NCI-H526 treated with DMSO at 0.1 percent for 48 hours (cell line): ENCODE measurements at places on chromosomes 2 and 18.

DNA sequence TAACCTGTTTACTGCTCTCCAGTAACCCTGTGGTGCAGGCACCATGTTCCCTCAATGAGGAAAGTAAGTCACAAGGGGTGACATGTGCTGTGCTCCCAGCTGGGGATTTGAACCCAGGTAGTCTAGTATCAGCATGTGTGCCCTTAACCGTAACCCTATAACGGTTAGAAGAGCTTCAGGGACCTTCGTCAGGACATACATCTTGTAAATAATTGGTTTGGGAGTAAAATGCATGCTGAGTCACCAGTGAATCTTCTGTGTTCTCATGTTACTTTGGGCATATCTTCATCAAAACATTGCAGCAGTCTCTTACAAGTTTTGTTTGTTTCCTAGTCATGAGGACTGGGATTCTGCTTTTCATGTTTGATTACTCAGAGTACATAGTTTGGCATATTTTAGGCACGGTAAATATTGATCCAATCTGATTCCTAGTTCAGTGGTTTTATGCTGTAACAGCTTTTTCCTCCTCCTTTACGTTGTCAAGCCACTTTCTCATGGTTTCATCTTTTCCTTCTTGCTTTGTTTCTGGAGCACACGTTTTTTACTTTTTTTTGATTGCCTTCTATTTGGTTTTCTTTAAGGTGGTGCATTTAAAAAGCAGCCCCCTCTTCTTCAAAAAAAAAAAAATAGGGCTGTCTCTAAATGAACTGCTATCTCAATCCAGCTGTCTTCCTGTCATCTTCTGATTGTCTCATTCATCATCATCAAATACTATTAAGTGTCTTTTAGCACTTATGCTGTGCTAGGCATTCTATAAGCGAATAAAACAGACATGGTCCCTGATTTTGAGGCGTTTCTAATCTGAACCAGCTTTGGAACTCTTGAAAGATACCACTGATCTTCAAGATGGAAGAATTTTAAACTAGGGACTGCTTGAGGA is 50.4 kb downstream of the CLIP4 start:
- DNase-seq, result no peak

- DNase-seq, result no peak
Measured at GRCh38 chr18:9413576-9413975, 61.7 kb upstream of the RALBP1 start.

DNA sequence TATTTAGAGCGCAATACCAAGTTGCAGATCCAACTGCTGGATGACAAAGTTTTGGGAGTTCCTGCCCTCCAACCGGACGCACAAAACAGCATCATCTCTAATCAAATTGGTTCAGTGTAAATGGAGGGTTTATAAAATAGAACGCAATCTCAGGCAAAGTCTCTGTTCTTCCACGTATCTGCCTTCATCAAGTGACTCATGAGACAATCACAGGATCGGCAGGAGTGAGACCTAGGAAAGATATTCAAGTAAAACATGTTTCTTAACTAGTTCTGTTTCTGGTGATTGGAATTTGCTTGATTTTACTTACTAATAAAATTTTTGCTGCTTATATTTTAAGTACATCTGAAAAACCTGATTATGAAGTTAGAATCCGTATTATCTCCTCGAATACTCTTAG is 7.6 kb downstream of the FZD5 start:
- no peak for DNase-seq

- DNase-seq, result no peak
Measured at GRCh38 chr18:25100418-25100817, 251.5 kb downstream of the ZNF521 start.

DNA sequence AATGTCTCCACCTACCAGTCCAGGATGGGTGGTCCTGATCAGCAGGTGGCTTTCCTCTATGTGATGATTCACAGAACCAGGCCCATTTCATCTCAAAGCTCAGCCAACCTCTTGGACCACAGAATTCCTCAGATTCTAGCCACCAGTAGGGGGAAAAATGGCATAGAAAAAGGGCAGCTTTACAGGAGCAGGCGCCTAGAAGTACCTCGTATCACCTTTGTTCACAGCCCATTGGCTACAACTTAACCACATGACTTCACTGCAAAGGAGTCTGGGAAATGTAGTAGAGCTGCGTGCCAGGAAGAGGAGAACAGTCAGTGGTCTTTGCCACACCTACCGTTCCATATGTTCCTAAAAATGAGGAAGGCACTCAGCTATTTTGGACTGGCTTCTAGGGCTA is 62.8 kb upstream of the DTNA start:
- DNase-seq, result no peak

GRCh38 chr2:35033748-35034147 is 1321.8 kb upstream of the CRIM1 start:
- DNase-seq, result no peak

GRCh38 chr2:74871414-74871813 is 37.5 kb downstream of the HK2 start:
- DNase-seq, result no peak

DNA sequence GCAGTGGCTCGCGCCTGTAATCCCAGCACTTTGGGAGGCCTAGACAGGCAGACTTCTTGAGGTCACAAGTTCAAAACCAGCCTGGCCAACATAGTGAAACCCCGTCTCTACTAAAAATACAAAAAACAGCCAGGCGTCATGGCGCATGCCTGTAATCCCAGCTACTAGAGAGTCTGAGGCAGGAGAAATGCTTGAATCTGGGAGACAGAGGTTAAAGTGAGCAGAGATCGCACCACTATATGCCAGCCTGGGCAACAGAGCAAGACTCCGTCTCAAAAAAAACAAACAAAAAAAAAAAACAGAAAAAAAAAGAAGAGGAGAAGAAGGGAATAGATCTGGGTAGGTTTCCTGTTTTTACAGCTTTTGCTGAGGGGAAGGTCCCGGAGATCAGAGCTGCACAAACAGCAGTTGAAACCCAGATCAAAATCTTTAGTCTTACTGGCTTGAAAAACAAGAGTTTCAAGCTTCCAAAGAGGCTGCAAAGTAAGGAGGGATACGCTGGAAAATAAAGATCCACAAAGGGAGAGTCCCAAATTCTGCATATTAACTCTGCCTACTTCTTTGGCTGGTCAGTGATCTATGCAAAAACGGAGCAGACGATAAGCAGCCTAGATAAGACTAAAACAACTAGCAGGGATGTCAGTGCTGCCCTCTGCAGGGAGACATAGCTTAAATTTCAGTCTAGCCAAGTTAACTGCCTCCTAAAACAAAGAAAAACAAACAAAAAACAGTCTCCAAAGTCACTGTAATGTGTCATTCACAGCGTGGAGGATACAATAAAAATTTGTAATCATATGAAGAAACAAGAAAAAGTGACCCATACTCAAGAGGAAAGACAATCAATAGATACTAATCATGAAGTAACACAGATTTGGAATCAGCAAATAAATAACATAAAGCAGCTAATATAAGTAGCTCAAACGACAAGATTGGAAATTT is 74.1 kb downstream of the TLK1 start:
- DNase-seq, result peak; percentile 77

- DNase-seq, result no peak
Measured at GRCh38 chr2:239548965-239549595, 148.3 kb upstream of the HDAC4 start.

DNA sequence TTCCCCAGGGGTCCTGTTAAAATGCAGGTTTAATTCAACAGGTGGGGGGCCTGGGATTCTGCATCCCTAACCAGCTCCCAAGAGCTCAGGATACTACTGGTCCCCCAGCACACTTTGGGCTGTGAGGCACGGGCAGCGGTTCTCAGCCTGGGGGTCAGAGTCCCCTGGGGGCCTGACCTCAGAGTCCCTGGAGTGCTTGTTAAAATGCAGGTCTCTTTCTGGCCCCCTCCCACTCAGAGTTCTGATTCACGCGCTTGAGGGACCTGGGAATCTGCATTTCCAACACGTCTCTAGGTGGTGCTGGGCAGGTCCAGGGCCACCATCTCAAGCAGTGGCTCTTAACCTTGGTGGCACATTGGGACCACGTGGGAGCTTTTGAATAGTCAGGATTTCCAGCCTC is 2.8 kb upstream of the OTOS start:
- no peak for DNase-seq

- no peak for DNase-seq
Measured at GRCh38 chr2:230010501-230010900, 58.2 kb downstream of the SLC16A14 start.

- no peak for DNase-seq
Measured at GRCh38 chr2:229417176-229417575, 146.1 kb upstream of the PID1 start.

- no peak for DNase-seq
Measured at GRCh38 chr2:179265082-179265510, 464 bp upstream of the SESTD1 start.

DNA sequence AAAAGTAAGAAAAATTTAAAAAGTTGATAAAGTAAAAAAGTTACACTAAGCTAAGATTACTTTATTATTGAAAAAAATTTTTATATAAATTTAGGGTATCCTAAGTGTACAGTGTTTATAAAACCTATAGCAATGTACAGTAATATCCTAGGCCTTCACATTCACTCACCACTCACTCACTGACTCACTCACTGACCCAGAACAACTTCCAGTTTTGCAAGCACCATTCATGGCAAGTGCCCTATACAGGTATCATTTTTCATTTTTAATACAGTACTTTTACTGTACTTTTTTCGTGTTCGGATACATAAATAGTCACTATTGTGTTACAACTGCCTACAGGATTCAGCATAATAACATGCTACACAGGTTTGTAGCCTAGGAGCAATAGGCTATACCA is 8.9 kb upstream of the THUMPD2 start:
- no peak for DNase-seq

GRCh38 chr2:28338831-28339321 is 53.8 kb upstream of the FOSL2 start:
- no peak for DNase-seq

GRCh38 chr2:61770746-61771145 is 83.1 kb downstream of the FAM161A start:
- DNase-seq, result no peak

GRCh38 chr2:107591561-107592279 is 235.0 kb upstream of the RGPD4 start:
- no peak for DNase-seq

DNA sequence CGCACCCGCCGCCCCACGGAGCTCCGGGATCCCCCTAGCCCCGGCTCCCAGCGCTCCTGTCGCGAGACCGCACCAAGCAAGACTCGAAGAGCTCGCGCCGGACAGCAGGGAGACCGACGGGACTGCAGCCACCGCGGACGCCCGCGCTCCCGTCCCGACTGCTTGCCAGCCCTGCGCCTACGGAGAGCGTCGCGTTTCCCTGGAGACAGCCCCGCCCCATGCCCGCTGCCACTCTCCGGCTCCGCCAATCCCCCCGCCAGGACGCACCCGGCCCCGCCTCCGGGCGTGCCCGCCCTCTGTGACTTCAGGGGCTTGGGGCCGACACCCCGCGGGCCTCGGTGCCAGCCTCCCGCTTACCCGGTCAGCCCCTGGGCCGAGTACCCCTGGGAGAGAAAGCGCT is at the start of gene ANKMY1:
Gene ANKMY1 (minus strand): TSS at position 181 of the 400 bp plus-strand sequence. CDS start 653 bp downstream, outside the sequence.
- peak; percentile 65 for DNase-seq

DNA sequence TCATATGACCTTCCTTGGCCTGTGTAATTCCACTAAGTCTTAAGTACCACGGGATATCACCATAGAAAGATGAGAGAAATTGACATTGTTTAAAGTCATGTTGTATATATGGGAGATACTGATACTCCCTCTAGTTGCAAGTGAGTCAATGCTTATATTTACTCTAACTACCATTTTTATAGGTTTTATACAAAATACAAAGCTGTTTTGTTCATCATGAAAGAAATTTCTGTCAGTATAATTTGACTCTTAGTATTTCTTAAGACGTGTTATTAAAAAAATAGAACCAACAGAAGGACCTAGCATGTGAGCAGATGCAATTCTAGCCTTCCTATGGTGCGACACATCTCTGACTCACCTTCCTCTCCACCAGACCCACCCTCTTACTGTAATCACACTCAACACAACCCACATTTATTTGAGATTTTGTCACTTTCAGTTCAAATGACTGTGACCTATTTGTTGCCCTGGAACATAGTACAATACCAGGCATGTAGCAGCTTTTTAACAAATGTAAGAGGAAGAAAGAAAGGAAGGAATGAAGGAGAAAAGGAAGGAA is 453.1 kb downstream of the CMPK2 start:
- DNase-seq, result no peak

DNA sequence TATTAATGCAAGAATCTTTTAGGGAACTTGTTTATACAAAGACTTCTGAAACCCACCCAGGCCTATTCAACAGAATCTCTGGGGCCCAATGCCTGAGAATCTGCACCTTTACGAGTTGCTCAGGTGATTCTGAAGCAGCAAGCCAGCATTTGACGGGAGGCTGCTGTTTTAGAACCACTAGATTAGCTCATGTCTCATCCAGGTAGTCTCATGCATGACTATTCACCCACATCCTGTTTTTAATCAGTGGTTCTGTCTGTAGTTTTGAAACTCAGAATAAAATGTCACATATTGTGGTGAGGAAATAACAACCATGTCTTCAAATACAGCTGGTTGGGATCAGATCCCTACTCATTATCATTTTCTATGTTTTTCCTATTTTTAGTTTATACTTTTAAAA is 39.5 kb downstream of the CYTIP start:
- no peak for DNase-seq

DNA sequence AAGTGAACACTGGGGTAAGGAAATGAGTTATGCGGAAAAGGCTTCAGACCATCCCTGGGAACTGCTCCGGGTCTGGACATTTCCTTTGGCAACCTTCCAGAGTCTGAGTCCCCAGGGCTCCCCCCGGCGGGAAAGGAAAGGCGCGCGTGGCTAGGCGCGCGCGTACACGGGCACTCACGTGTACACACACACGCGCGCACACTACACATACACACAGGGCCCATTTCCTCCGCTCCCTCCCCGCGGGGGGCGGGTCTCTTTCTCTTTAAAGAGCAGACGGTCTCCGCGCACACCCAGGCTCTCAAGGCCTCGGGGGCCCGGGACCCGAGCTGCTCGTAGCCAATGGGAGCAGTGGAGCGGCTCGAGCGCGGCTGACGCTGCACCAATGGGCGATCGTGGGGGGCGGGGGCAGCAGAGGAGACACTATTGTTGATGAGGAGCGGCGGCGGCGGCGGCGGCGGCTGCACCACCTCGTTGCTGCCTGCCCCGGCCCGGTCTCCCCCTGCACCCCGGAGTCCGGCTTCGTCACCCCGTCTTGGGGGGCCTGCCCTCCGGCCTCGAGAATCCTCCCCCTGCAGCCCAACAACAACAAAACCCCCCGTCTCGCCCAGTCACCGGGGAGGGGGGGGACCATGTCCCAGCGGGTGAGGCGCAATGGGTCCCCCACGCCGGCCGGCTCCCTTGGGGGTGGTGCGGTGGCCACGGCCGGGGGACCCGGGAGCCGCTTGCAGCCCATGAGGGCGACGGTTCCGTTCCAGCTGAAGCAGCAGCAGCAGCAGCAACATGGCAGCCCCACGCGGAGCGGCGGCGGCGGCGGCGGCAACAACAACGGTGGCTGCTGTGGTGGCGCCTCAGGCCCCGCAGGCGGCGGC is at the start of gene FAM117B:
Gene FAM117B (plus strand): TSS at position 414 of the 872 bp plus-strand sequence. CDS start 219 bp downstream, at position 633.
- peak; percentile 96 for DNase-seq
